ENCODE measurements at places on chromosomes 7 and 10.

DNA sequence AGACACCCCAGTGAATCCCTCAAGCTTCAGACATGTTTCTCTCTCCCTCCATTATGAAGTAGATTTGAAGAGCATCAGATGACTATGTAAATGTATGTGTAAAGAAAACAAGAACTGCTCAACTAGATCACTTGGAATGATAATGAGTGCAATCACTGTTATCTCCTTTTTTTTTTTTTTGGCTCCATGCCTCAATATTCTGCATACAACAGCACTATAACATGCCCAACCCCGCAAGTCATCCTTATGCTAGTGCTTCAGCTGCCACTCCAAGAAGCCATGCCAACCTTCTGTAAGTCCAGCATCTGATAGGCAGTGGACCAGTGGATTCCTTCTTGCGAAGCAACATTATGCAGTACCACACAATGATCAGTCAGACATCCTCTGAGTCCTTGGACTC is 133.7 kb downstream of the TFPI2 start:
- no peak for DNase-seq

GRCh38 chr10:21194510-21194993 is 297.4 kb upstream of the NEBL start:
- no peak for DNase-seq

GRCh38 chr10:67077376-67077775 is 151.5 kb downstream of the LRRTM3 start:
- DNase-seq: no peak

GRCh38 chr7:81294897-81295515 is 376.2 kb upstream of the SEMA3C start:
- no peak for DNase-seq

DNA sequence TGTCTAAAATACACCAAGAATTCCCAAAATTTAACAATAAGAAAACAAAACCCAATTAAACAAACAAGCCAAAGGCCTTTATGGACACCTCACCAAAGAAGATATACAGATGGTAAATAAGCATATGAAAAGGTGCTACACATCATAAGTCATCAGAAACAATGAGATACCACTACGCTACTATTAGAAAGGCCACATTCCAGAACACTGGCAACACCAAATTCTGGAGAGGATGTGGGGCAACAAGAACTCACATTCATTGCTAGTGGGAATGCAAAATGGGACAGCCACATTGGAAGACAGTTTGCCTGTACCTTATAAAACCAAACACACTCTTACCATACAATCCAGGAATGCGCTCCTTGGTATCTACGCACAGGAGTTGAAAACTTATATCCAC is 291.4 kb downstream of the TNS3 start:
- no peak for DNase-seq

- no peak for DNase-seq
These were observed 30.3 kb upstream of the LSM8 start for GRCh38 chr7:118153551-118154177.

DNA sequence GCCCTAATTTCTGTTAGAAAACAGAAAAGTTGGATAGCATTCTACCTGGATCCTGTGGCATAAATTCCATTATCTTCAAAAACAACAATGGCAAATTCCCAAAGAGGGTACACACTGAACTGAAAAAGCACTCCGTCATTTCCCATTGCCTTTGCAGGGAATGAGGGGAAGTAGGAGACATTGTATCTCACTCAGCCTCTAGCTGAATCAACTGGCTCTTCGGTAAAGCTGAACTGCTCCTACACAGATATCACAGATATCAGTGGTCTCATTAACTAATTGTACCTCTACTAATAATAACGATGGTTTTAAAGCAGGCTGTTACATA is 64.2 kb upstream of the PRKAR2B start:
- DNase-seq: no peak

- DNase-seq: no peak
These were observed 50.6 kb downstream of the NKX6-2 start for GRCh38 chr10:132735341-132735775.
